Memory B cell (primary cell): ENCODE measurements at places on chromosomes 1 and 21.

DNA sequence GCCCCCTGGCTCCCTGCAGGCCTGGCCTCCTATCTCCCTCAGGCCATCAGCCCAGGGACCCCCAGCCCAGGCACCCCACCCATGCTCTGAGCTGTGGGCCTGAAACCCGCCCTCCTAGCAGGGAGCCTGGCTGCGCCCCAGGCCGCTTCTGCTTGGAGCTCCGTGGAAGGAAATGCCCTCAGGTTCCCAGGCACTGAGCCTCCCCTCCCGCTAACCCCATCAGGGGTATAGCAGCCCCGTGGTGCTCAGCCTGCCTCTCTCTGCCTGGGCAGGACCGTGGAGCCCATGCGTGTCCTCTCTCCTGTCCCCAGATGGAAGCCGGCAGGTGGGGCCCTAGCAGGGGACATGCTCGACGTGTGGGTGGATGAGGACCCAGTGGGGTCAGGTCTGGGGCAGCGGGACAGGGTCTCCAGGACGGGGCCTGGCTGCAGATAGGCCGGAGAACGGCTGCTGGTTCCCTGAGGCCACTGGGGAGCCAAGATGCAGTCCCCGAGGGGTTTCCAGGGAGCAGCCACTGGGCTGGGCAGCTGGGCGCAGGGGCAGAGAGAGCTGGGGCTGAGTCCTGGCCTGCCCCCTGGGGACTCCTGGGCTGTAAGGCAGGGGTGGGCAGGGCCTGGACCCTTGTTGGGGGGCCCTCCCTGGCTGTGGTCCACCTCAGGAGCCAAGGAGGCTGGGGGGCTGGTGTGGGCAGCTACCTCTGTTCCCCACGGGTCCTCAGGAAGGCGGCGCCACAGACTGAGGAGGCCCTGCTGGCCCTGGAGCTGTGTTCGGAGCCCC, 75.5 kb downstream of the MORN1 start:
- DNase-seq: no peak
- peak overlapping the region; percentile 80 for H3K4me3 ChIP-seq
- H3K27ac ChIP-seq: peak overlapping the region; percentile 82
- H3K27me3 ChIP-seq: peaks cover 6% of the 10 kb centered on the region
- no peaks in the 10 kb centered on the region for H3K36me3 ChIP-seq

DNA sequence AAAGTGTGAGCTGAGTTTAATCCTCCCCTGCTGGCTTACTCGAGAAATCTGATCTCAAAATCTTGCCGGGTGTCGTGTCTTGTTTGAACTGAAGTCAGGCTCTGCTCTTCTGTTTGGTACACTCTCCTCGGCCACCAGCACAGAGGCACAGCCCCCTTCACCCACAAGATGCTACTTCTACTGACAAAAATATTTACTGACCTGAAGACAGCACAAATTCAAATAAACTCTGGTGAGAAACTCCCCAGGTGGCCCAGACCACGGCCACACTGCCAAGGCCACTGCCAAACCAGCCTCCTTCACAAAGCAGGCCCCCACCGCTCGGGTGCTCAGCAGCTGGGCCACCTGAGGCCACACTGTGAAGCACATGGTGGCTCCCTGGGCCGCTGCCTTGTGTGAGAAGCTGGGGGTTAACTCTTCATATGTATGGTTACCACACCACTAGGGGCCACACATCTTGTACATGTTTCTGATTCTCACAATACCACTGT, 80.6 kb downstream of the TGFBR3 start:
- no peak for DNase-seq
- H3K4me1 ChIP-seq: peaks cover 10% of the 10 kb centered on the region
- peaks cover 3% of the 10 kb centered on the region for H3K27me3 ChIP-seq
- no peaks in the 10 kb centered on the region for H3K36me3 ChIP-seq
- H3K4me3 ChIP-seq: no peak overlapping the region

GRCh38 chr1:116316373-116316772, 56.7 kb upstream of the ATP1A1 start:
- H3K4me1 ChIP-seq: no peaks in the 10 kb centered on the region
- no peaks in the 10 kb centered on the region for H3K36me3 ChIP-seq
- H3K4me3 ChIP-seq: no peak overlapping the region

GRCh38 chr1:54464031-54464476, 57.9 kb upstream of the SSBP3 start:
- H3K4me3 ChIP-seq: no peak overlapping the region
- H3K4me1 ChIP-seq: no peaks in the 10 kb centered on the region
- H3K36me3 ChIP-seq: no peaks in the 10 kb centered on the region
- peaks cover 10% of the 10 kb centered on the region for H3K27me3 ChIP-seq

DNA sequence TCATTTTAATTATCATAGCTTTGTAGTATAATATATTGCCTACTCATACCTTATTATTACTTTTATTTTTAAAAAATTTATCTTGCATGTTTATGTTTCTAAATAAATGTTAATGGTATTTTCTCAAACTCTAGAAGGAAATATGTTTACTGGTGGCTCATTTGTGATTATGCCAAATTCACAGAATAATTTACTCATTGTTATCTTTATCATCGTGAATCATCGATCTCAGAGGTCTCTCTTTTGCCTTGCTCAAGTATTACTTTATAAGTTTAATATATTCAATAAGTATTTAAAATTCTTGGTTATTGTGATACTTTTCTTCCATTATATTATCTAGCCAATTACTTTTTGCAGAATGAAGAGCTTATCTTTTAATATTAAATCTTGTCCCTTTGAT, 836.7 kb upstream of the ADAMTS5 start:
- no peak overlapping the region for H3K4me3 ChIP-seq
- no peaks in the 10 kb centered on the region for H3K27me3 ChIP-seq
- no peak for DNase-seq
- H3K4me1 ChIP-seq: no peaks in the 10 kb centered on the region

- no peaks in the 10 kb centered on the region for H3K36me3 ChIP-seq
- no peak overlapping the region for H3K4me3 ChIP-seq
- no peaks in the 10 kb centered on the region for H3K4me1 ChIP-seq
- no peaks in the 10 kb centered on the region for H3K27me3 ChIP-seq
- no peak overlapping the region for H3K27ac ChIP-seq
- DNase-seq: no peak
Observed at GRCh38 chr1:189429610-189430009, 1048.1 kb downstream of the BRINP3 start.

GRCh38 chr1:30037251-30038118, 685.9 kb downstream of the MATN1 start:
- no peak for DNase-seq
- H3K36me3 ChIP-seq: peaks cover 2% of the 10 kb centered on the region
- H3K4me3 ChIP-seq: no peak overlapping the region
- H3K27me3 ChIP-seq: peaks cover 13% of the 10 kb centered on the region

- peak overlapping the region; percentile 58 for H3K27ac ChIP-seq
- H3K27me3 ChIP-seq: no peaks in the 10 kb centered on the region
- no peak overlapping the region for H3K4me3 ChIP-seq
- H3K4me1 ChIP-seq: peaks cover 40% of the 10 kb centered on the region
- peaks cover 17% of the 10 kb centered on the region for H3K36me3 ChIP-seq
Observed at GRCh38 chr1:58791106-58791505, 7.3 kb upstream of the JUN start.

DNA sequence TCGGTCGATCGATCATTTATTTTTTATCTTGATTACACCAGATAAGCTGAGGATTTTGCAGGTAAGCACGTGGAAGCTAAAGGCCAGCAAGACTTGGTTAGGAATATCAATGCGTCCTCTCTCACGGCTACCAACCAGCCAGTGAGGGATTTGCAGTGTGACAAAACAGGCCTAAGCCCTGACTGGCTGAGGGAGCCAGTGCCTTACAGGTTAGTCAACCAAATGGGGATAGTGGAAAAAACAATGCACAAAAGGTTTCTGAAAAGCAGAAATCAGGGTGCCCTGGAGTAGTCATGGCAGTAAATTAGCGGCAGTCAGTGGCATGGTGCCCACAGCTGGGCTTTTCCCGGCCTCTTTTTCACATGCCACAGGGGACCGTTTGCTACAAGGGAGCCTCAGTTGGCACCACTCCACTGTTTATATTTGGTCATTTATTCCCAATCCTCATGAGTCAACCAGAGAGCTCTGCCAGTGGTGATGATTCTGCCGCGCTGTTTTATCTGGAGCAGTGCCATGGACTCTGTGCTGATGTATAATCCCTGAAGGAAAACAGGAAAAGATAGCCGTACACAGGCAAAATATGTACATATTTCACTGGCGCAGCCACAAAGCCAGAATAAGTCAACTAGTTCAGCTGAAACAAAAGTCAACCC, 167.6 kb downstream of the RHOU start:
- peaks cover 5% of the 10 kb centered on the region for H3K27me3 ChIP-seq
- H3K27ac ChIP-seq: no peak overlapping the region
- no peaks in the 10 kb centered on the region for H3K36me3 ChIP-seq

DNA sequence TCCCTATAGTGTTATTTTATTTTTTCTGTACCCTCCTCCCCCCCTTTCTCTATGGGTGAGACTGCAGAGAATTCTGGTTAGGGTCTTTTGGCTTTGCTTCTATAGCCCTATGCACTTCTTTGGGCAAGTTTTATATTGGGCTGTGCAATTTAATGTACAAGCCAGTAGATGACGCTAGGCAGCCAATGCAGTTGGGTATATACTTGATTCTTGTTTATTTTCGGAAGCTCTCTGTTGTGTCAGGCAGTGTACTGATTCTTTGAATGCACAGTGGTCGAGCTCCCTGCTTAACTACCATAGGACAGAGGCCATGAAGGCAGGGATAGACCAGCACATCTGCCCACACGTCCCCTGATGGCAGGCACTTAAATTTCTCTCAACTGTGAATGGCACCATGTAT, 34.1 kb upstream of the GPR52 start:
- no peaks in the 10 kb centered on the region for H3K27me3 ChIP-seq
- H3K4me3 ChIP-seq: no peak overlapping the region
- peaks cover 23% of the 10 kb centered on the region for H3K36me3 ChIP-seq
- H3K4me1 ChIP-seq: peaks cover 22% of the 10 kb centered on the region

DNA sequence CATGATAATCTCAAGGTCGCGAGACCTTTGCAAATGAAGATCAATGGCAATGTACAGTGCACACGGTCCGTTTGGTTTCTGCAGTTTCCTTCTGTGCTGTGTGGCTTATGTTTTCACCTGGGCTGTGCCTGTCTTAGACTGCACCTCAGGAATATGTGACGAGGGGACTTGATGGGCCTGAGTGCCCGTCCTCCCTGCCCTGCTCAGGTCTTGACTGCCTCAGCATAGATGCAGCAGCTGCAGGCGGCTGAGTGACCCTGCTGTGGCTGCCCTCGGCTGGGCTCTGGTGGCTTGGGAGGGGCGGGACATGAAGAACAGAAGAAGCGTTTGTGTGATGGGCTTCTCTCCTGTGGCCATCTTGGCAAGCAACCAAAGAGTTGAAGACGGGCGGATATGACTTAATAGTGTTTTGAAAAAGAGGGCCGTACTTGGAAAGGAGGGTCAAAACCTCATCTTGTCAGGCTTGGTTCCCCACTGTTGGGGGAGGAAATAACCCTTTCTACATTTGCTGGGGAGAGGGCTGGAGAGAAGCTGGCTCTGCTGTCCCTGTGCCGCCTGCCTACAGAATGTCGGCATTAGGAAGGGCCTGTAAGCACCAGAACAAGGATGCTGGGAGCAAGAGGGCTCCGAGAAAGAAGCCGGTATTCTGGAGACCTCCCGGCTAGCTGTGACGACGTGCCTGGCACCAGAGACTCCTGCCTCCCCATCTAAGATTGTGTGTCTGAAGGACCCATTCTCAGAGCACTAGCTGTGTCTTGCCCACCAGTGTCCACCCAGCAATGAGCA, 7.1 kb downstream of the MYBPHL start:
- peaks cover 14% of the 10 kb centered on the region for H3K4me1 ChIP-seq
- no peak overlapping the region for H3K27ac ChIP-seq
- H3K36me3 ChIP-seq: no peaks in the 10 kb centered on the region
- H3K27me3 ChIP-seq: peaks cover 10% of the 10 kb centered on the region
- DNase-seq: no peak

GRCh38 chr1:2466958-2467554, 9.0 kb upstream of the PLCH2 start:
- H3K4me1 ChIP-seq: peaks cover 13% of the 10 kb centered on the region
- H3K27me3 ChIP-seq: peaks cover 15% of the 10 kb centered on the region
- H3K36me3 ChIP-seq: no peaks in the 10 kb centered on the region

DNA sequence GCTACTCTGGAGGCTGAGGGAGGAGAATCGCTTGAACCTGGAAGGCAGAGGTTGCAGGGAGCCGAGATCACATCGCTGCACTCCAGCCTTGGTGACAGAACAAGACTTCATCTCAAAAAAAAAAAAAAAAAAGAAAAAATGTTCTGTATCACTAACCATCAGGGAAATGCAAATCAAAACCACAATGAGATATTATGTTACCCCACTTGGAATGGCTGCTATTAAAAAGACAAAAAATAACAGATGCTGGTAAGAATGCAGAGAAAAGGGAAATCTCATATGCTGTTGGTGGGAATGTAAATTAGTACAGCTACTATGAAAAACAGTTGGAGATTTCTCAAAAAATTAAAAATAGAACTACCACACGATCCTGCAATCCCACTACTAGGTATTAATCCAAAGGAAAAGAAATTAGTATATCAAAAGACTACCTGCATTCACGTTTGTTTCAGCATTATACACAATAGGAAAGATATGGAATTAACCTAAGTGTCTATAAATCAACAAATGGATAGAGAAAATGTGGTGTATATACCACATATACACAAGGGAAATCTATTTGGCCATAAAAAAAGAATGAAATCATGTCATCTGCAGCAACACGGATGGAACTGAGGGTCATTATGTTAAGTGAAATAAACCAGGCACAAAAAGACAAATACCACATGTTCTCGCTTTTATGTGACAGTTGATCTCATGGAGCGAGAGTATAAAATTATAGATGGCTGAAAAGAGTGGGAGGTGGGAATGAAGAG, 62.6 kb downstream of the ABL2 start:
- H3K36me3 ChIP-seq: peaks cover 4% of the 10 kb centered on the region
- no peak overlapping the region for H3K4me3 ChIP-seq
- no peaks in the 10 kb centered on the region for H3K27me3 ChIP-seq
- peak overlapping the region; percentile 36 for H3K27ac ChIP-seq
- H3K4me1 ChIP-seq: peaks cover 12% of the 10 kb centered on the region

DNA sequence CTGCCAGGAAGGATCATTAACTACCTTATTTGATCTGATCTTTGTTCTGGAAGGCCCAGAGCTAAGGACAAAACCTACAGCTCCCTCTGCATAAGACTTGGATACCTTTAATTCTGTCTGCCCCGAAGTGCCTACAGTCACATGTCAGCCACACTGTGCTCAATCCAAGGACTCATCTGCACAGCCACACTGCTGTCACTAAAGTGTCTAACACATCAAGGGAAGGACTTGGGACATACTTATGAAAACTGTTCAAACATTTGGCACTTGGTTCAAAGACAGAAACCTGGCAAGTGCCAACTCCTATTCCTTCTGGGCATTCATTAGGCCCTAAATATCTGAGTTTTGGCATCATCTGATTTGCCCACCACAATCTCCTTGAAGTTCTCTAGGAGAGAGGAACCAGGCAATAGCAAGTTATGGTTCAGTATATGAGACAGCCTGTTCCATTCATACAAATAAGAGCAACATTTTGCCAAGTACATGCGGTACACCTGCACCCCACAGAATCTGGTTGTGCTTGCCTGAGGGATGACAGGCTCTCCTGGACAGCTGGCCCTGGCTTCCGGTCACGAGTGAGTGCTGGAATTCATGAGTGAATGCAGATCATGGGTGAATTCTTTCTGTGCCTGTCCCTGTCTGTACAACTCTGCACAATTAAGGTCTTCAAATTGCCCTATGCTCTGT, 105.9 kb downstream of the KCNK1 start:
- no peak overlapping the region for H3K4me3 ChIP-seq
- peaks cover 2% of the 10 kb centered on the region for H3K4me1 ChIP-seq
- no peaks in the 10 kb centered on the region for H3K27me3 ChIP-seq
- no peak for DNase-seq
- H3K36me3 ChIP-seq: no peaks in the 10 kb centered on the region
- no peak overlapping the region for H3K27ac ChIP-seq
